Lung (tissue), 17 donors: ENCODE measurements at places on chromosomes 3 and 15. TPM values are rescaled to one million over a fixed set of nuclear protein-coding genes. Genes with fewer than 3 reads are reported as not detected.

DNA sequence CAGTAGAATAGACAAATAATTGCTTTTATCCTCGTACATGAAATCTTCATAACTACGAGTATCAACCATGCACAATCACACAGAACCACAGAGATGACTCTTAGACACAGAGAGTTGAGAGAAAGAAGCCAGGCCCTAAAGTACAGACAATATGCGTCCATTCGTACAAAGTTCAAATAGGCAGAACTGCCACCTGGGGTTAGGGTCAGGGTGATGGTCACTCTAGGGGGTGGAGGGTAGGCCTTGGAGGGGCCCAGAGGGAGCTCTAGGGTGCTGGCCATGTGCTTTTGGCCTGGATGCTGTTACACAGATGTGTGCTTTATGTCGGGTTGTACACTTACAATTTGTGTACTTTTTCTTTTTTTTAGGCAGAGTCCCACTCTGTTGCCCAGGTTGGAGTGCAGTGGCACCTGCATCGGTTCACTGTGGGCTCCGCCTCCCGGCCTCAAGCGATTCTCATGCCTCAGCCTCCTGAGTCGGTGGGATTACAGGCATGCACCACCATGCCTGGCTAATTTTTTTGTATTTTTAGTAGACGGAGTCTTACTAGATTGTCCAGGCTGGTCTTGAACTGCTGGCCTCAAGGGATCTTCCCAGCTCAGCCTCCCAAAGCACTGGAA lies 65.9 kb upstream of the KLF13 start:
- no peak overlapping the region for H3K4me3 ChIP-seq
- H3K4me1 ChIP-seq: no peaks in the 10 kb centered on the region
- H3K36me3 ChIP-seq: no peaks in the 10 kb centered on the region
- no peak for DNase-seq
- no peaks in the 10 kb centered on the region for H3K27me3 ChIP-seq

NLGN1 gene
- total RNA-seq: 3.4 TPM

GRCh38 chr15:68749793-68750192 lies 70.9 kb downstream of the ANP32A start:
- no peak overlapping the region for H3K4me3 ChIP-seq
- H3K27me3 ChIP-seq: no peaks in the 10 kb centered on the region
- peak; percentile 27 for DNase-seq
- no peaks in the 10 kb centered on the region for H3K36me3 ChIP-seq
- no peaks in the 10 kb centered on the region for H3K4me1 ChIP-seq

DNA sequence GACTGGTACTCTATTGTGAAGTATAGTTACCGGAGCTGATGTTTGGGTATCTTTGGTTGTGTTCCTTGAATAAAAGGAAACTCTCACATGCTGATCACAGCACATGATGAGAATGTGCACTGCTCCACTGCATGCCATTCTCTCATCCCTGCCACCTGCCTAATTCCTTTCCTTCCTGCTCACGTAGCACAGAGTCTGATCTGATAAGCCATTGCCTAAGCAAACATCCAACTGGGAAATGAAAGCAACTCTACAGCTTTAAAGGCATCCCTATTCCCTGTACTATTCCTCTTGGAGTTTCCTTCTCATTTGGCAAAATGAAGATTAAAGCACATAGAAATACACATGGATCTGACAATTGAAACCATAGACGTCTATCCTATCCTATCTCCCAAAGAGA lies 359.8 kb downstream of the C3orf38 start:
- H3K4me3 ChIP-seq: no peak overlapping the region
- H3K4me1 ChIP-seq: no peaks in the 10 kb centered on the region
- no peak for DNase-seq
- H3K27me3 ChIP-seq: no peaks in the 10 kb centered on the region
- H3K27ac ChIP-seq: no peak overlapping the region
- no peaks in the 10 kb centered on the region for H3K36me3 ChIP-seq

DNA sequence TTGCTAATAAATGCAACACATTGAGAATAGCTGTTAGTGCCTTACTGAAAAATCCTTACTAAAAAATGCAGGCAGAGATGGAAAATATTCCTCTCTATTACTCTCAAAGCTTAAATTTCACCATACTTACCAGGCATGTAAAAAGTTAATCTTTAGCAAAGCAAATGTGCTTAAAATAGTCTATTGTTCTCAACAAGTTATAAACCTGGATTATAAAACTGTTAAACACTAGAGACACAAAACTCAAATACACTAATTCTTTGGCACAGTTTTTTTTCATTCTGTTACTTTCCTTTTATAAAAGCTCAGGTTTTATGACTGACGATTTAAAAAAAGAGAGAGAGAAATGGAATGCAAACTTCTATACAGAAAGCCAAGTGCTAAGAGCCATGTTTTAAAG lies 119.8 kb downstream of the THRB start:
- no peaks in the 10 kb centered on the region for H3K27me3 ChIP-seq
- peaks cover 3% of the 10 kb centered on the region for H3K4me1 ChIP-seq
- no peak overlapping the region for H3K27ac ChIP-seq
- no peak for DNase-seq
- H3K4me3 ChIP-seq: no peak overlapping the region

- DNase-seq: no peak
- no peaks in the 10 kb centered on the region for H3K27me3 ChIP-seq
- no peaks in the 10 kb centered on the region for H3K36me3 ChIP-seq
- no peak overlapping the region for H3K4me3 ChIP-seq
- peaks cover 13% of the 10 kb centered on the region for H3K4me1 ChIP-seq
- no peak overlapping the region for H3K27ac ChIP-seq
These were observed 4.8 kb downstream of the MYO5C start for GRCh38 chr15:52290800-52291199.

LCMT2 gene
- total RNA-seq: 3.4 TPM

SEMA3F gene
- total RNA-seq: 54.3 TPM

GOLGA6L10 gene
- 2.6 TPM for total RNA-seq

ATP13A4 gene
- total RNA-seq: 114 TPM

DNA sequence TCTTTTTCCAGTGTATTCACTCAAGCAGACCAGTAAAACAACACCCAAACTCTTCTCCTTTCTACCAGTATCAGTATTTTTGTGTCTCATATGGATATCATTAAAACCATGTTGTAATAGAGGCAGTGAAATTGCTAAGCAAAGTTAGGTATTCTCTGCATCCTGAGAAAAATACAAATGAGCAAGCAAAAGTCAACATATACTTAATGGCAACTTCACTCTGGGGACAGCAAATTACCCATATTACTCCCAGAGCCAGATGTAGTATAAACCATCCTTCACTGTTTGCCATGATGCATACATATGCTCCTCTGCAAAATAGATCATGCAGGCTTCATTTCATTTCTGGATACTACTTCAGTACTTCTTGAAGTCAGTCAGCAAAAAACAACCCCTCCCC lies 22.1 kb downstream of the UBA5 start:
- peaks cover 24% of the 10 kb centered on the region for H3K36me3 ChIP-seq
- no peaks in the 10 kb centered on the region for H3K4me1 ChIP-seq
- no peaks in the 10 kb centered on the region for H3K27me3 ChIP-seq
- H3K27ac ChIP-seq: no peak overlapping the region

TTLL13 gene
- 0.34 TPM for total RNA-seq

GRCh38 chr15:84681831-84682230 lies 23.8 kb upstream of the NMB start:
- no peaks in the 10 kb centered on the region for H3K27me3 ChIP-seq
- H3K27ac ChIP-seq: no peak overlapping the region
- no peaks in the 10 kb centered on the region for H3K4me1 ChIP-seq
- no peak for DNase-seq

- H3K4me1 ChIP-seq: no peaks in the 10 kb centered on the region
- H3K27me3 ChIP-seq: no peaks in the 10 kb centered on the region
- no peak for DNase-seq
These were observed 71.0 kb upstream of the ACP3 start for GRCh38 chr3:132246212-132246611.

CCDC50 gene
- 52.5 TPM for total RNA-seq

GRCh38 chr3:158152186-158152585 lies 42.3 kb downstream of the RSRC1 start:
- DNase-seq: no peak
- H3K27ac ChIP-seq: no peak overlapping the region
- no peak overlapping the region for H3K4me3 ChIP-seq
- H3K36me3 ChIP-seq: no peaks in the 10 kb centered on the region
- H3K4me1 ChIP-seq: no peaks in the 10 kb centered on the region

GRCh38 chr3:58249358-58250092 lies 11.9 kb downstream of the ABHD6 start:
- no peaks in the 10 kb centered on the region for H3K36me3 ChIP-seq
- H3K27me3 ChIP-seq: no peaks in the 10 kb centered on the region
- peak; percentile 32 for DNase-seq
- H3K27ac ChIP-seq: no peak overlapping the region
